Left ventricle myocardium inferior (tissue), 1 donor: ENCODE measurements at places on chromosomes 11 and 22.

DNA sequence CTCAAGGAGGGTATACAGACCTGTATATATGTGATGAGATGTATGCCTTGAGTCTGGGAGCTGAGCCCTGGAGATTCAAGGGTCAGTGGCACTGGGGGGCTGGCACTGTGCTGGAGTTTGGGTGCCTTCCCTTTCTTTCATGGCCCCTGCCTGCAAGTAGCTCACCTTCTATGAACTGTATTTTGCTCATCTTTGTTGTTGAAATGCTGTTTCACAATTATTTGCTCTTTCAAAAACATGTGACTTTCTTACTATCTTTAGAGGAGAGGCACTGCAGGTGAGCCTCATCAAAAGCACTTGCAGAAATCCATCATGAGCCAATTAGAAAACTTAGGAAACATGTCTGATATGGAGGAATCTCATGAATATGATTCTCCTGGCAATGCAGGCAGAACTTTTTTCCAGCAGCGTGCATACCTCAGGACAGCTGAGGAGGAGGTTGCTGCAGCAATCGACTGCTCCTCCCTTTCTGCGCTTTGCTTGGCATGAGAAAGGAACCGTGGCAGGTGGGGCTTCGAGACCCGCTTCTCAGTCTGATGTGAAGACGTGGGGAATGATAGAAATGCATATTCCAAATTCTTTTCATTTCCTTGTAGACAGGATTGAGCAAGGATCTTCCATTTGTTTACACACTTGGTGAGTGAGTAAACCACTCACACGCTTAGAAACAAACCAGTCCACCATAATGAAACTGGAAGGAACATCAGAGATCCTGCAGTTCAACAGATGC is 178.4 kb upstream of the E2F8 start:
- no peak for DNase-seq

DNA sequence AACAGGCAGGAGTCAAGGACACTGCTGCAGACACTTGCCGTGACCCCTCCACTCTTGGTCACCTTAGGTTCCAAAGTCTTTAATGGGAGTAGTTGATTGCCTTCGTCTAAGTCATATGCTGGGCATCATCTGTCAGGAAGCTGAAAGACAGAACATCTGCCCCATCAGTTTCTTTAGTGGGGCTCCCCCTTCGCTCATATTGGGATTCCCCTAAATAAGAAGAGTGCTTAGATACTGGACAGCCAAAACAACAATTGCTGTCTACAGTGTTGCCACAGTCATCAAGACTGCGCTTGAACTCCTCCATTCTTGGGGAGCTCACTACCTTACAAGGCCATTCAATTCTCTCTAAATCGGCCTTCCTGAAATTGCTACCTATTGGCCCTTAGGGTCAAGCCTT is 58.5 kb downstream of the UBASH3B start:
- no peak for DNase-seq

GRCh38 chr11:72234920-72235319 is 9.1 kb downstream of the PHOX2A start:
- DNase-seq, result no peak

- DNase-seq, result no peak
Measured at GRCh38 chr11:35290876-35291275, 128.5 kb downstream of the SLC1A2 start.

- peak; percentile 46 for DNase-seq
Measured at GRCh38 chr11:111541254-111542061, 938 bp downstream of the LAYN start.

- no peak for DNase-seq
Measured at GRCh38 chr11:1442163-1442562, 44.4 kb downstream of the MOB2 start.

DNA sequence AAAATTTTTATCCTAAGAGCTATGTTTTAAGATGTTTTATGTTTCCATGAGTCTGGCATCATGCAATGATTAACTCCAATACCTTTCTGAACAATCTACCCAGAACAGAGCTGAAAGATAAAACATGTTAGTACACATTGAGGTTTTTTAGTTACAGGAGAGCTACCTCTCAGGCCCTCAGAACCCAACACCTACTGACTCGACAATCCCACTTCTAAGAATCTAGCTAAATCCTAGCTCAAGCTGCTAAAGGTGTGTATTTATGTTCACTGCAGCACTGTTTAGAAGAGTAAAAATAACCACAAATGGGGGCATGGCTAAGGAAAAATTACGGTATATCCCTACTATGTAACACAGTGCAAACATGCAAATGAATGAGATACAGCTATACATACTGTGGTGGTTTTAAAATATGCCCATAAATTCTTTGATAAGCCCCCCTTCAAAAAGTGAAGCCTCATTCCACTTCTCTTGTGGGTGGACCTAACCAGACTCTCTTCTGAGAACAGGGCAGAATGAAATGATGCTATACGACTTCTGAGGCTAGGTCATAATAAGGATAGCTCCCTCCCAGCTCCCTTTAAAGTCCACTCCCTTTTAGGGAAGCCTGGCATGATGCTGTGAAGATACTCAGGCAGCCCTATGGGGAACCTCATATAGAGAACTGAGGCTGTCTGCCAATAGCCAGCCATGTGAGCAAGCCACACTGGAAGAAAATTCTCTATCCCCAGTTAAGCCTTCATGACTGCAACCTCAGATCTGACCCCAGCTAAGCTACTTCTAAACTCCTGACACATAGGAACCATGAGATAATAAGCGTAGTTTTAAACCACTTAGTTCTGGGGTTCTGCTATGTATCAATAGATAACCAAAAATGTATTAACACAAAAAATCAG is 29.5 kb downstream of the TMEM123 start:
- DNase-seq, result no peak

- no peak for DNase-seq
Measured at GRCh38 chr11:62897311-62897710, 16.6 kb downstream of the SLC3A2 start.

- DNase-seq, result no peak
Measured at GRCh38 chr11:2166091-2166851, 5.3 kb upstream of the INS start.

- no peak for DNase-seq
Measured at GRCh38 chr22:18983120-18983651, 47.1 kb upstream of the PRODH start.

- DNase-seq, result peak; percentile 6
Measured at GRCh38 chr22:40425082-40425481, 54.7 kb downstream of the SGSM3 start.

- peak; percentile 13 for DNase-seq
Measured at GRCh38 chr11:45921561-45922424, 663 bp upstream of the LARGE2 start.

DNA sequence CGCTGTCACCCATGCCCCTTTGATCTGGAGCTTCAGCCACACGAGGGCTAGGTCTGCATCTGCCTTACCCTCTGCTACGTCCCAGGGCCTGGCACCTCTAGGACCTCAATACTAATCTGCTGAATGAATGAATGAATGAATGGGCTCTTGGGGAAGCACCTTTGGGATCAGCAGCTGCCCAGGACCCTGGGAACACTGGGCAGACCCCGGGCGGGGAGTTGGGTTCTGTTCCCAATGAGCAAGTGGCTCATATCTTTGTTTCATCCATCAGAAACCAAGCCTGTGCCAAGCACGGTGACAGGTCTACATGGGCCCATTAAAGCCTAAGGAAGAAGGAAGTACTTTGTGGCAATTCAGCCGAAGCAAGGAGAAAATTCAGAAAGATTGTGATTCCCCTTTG is 41.5 kb upstream of the SHISAL1 start:
- DNase-seq, result no peak

DNA sequence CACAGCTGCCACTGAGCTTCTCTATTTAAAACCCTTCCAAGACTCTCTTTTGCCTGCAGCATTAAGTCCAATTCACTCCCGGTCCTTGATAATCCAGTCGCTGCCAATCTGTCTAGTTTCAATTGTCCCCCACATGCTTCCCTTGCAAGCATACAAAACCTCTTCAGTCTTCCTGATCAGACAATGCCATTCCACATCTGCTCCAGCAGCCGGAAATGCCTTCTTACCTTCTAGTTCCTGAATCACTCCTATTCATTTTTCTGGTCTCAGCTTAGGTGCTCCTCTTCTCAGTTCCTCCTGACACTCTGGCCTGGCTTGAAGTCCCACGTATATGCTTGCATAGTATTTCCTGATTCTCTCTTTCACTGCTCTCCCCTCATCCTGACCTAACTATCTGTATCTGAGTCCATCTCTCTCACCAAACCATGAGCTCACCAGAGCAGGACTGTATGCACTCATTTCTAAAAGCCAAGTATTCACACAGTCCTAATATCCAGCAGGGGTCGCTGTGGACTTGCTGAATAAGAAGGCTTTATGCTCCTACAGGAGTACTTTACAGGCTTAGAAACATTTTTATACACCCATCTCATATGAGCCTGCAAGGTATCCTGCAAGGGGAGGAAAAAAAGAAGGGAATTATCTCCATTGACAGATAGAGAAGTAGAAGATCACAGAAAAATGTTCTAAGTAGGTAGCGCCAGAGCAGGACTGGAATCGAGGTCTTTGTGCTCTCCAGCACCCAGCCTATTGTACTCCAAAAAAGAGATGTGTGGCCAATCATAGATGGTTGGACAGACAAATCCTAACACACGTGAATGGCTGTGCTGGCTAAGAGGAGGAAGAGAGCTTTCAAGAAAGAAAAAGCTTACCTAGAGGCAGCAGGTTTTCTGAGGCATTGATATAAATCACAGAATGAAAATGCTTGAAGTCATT is 19.2 kb downstream of the XRRA1 start:
- peak; percentile 19 for DNase-seq

DNA sequence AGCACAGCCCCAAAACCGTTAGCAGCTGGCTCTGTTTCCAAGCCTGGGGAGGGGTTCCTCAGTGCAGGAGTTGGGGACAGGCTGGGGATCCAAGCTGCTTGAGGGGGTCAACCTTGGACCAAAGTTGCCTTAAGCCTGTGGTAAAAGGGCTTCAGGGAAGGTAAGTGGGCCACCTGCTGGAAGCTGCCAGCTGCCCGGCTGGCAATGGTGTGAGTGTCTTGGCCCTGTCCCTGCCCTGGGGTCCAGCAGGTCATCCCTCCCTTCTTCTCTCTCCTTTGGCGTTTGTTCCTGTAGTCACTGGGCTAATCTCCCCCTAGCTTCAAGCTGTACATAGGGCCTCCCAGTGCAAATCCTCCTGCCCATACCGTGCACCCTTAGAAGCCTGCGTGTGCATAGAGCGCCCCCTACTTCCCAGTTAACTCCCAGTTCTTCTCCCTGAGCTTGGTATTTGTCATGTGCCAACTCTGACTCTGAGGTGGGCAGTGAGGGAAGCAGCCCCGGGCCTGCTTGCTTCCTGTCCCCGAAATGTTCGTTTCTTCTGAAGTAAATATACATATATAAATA is 4.4 kb downstream of the TMEM258 start:
- DNase-seq, result no peak

DNA sequence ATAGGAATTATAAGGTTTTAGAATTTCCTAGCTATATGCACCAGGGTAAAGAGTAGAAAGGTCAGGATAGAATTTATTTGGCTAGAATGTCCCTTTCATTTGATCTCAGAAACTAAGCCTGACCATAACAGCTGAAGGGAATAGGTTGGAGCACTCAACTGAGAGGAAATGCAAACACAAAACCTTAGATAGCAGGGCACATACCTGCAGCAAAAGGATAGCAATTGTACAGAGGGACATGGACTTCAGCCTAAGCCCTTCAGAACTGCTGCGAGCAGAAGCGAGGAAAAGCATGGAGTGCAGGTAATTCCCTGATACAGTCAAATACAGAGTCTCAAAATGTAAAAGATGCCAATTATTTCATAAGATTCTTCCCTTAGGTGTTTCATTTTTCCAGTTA is 211.0 kb upstream of the DDI1 start:
- no peak for DNase-seq

- DNase-seq, result no peak
Measured at GRCh38 chr22:47225080-47225930, 462.9 kb downstream of the TBC1D22A start.

GRCh38 chr22:31448382-31448781 is 41.3 kb downstream of the EIF4ENIF1 start:
- DNase-seq, result no peak

DNA sequence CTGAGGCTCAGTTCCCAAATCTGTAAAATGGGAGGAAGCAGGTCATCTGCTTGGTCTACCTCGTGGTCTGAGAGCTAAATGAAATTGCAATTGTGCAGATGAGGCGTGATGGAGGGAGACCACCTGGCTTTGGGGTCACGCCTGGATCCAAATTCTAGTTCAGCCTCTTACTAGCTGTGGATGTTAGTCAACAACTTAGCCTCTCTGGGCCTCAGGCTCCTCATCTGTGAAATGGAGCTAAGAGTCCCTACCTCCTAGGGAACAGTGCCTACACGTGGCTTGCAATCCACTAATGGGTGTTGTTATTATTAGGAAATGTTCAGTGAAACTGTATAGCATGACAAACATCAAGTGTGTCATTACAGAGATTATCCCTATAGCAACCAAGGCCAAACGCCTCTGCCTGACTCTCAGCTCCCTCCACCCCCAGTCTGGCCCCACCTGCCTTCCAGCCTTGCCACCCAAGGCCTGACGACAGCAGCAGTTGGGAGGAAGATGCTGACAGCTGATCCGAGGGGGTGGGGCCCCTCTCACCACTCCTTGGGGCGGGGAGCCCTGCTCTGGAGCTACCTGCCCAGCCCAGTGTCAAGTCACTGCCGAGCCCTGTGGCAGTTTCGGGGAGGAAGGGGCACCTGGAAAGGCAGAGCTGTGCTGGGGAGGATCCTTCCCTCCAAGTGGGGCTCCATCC is 1.7 kb upstream of the RHOD start:
- peak; percentile 75 for DNase-seq

GRCh38 chr11:79314906-79315689 is 125.7 kb downstream of the TENM4 start:
- DNase-seq, result no peak

- DNase-seq, result no peak
Measured at GRCh38 chr11:1219834-1220815, 2.7 kb upstream of the MUC5B start.

DNA sequence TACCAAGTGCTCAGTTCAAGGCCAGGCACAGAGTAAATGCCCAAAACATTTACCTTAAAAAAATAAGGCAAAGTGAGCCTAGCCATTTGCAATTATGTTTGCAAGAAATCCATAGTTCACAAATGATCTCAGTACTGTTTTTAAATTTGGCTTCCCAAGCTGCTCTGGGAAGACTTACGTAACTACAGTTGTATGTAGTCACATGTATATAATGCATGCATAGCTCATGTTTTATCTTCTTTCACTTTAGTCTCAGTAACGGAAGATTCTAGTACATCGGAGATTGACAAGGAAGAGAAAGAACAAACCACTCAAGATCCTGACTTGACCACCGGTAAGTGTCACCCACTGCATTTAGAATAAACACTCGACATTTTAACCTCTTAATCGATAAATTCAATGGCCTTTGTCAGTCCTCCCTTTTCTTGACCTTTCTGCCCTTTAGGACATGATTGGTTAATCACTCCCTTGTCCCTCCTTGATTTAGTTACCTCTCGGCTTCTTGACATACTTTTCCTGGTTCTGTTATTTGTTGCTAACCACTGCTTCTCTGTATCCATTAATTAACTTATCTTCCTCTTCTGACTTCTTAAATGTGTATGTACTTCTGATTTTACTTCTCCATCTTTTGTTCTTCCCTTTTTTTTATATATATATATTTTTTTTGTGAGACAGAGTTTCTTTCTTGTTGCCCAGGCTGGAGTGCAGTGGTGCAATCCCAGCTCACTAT is 18.0 kb upstream of the JHY start:
- no peak for DNase-seq
